Effector memory CD4-positive, alpha-beta T cell (primary cell): ENCODE measurements at places on chromosomes 1 and 21.

DNA sequence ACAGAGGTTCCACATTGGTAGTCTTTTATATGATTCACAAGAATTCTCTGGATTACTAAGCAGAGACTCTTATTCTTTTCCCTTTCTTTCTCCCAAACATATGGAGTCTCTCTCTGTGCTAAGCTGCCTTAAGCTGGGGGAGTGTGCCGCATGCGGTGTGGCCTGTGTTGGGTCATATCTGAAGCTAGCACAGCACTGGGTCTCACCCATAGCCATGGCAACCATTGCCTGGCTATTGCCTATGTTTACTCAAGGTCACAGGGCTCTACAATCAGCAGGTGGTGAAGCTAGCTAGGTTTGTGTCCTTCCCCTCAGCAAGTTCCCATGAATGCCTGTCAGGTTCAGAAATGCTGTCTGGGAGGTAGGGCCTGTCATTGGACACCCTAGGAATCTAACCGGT is 73.6 kb upstream of the ZRANB2 start:
- H3K36me3 ChIP-seq = no peaks in the 10 kb centered on the region
- H3K27ac ChIP-seq = no peak overlapping the region
- DNase-seq = no peak
- no peaks in the 10 kb centered on the region for H3K4me1 ChIP-seq
- no peaks in the 10 kb centered on the region for H3K27me3 ChIP-seq
- H3K4me3 ChIP-seq = no peak overlapping the region

GRCh38 chr1:247465796-247466195 is 7.9 kb upstream of the OR2B11 start:
- no peak overlapping the region for H3K27ac ChIP-seq
- no peaks in the 10 kb centered on the region for H3K27me3 ChIP-seq
- DNase-seq = no peak
- no peak overlapping the region for H3K4me3 ChIP-seq
- H3K4me1 ChIP-seq = no peaks in the 10 kb centered on the region
- no peaks in the 10 kb centered on the region for H3K36me3 ChIP-seq

DNA sequence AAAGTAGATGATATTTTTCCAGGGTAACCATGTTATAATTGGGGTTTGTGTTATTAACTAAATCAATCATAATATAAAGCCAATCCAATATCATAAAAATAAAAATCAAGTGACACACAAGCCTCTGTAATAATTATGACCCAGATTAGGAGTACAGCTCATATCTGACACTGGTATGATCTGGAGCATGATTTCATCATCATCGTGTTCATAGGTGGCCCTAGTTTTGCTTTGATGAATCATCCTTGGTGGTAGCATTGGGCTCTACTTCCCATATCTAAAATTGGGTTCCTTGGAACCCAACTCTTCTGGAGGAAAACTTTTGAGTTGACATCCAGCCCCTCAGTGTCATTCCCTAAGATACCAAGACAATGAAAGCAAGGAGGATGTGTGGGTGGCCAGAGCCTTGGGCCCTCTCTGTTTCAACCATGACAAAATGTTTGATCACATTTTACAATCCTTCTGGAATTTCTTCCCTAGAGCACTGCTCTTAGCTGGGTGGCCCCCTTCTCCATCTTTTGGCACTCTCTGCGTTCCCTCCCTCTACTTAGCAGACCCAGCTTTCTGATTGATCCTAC is 37.0 kb upstream of the ENAH start:
- H3K4me3 ChIP-seq = no peak overlapping the region
- no peaks in the 10 kb centered on the region for H3K4me1 ChIP-seq
- no peaks in the 10 kb centered on the region for H3K36me3 ChIP-seq
- no peaks in the 10 kb centered on the region for H3K27me3 ChIP-seq
- no peak for DNase-seq

DNA sequence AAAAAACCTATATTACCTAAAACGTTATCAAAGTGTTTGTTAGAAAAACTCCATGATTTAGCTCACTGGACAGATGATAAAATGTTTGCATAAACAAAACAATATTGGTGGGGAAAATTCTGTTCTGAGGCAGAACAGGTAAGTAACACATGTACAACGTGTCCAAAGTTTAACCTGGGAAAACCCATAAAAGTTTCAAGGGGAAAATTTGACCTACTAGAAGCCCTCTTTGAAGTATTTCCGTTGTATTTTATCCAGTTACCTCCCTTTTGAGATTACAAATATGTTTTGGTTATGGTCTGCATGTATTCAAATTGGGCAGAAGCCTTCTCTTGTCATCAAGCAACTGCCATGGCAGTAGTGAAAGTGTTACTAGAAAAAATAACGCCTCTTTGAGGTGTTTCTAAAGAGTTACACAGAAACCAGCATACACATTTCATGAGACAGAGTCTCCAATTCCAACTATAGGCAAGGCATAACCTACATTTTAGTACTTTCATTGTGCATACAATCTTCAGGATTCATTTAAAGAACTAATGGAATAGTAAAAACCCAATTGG is 58.0 kb upstream of the PDC start:
- H3K27ac ChIP-seq = no peak overlapping the region
- no peak overlapping the region for H3K4me3 ChIP-seq
- H3K36me3 ChIP-seq = no peaks in the 10 kb centered on the region
- no peak for DNase-seq
- no peaks in the 10 kb centered on the region for H3K4me1 ChIP-seq
